Esophagus squamous epithelium (tissue), 5 donors: ENCODE measurements at places on chromosomes 5 and 9.

DNA sequence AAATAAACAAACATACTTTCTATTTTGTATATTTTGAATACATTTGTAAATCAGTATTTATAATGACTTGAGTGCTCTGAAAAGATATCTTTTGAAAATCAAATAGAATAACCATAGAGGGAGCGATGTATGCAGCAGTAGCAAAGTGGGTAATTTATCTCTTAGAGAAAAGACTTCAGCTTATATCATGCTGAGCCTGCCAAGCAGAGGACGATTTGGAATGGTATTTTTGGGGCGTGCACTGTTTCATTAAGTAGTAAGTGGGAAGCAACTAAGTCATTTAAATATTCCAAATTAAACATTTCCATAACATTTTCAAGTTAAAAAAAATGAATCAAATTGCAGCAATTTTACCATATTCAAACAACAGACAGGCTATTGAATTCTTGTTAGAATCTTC, 147.6 kb downstream of the CDH10 start:
- no peak for DNase-seq

GRCh38 chr9:136105398-136106135, 10.5 kb upstream of the NACC2 start:
- no peak for DNase-seq

DNA sequence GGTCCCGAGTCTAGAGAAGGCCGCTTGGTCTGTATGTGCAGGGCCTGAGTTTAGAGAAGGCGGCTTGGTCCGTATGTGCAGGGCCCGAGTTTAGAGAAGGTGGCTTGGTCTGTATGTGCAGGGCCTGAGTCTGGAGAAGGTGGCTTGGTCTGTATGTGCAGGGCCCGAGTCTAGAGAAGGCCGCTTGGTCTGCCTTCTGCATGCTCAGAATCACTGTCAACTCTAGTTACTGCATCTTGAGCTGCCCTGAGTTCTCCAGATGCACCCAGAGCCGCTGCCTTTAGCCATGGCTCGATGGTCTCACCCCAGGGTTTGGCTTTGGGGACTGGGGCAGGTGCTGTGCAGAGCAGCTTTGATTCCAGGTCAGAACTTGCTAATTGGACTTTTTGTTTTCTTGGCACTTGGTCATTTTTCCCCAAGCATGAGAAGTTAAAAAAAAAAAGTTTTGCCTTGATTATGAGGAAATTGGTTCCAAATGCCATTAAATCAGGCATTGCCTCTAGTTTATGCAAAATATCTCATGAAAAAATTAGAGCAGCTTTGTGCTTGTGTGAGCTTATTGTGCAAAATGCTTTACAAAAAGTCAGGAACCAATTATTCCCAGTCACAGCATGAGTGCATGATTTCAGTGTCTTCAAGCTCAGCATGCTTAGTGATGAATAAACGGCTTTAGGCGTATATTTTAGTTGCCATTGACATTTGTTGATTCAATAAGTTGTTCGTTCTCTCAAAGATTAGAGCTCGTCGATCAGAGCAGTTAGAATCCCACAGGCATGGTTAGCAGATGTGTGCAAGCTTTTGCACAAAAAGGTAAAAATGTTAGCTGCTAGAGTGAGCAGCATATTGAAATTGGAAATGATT, 25.4 kb upstream of the EXOC3 start:
- DNase-seq, result no peak

GRCh38 chr5:97167435-97167834, 15.6 kb downstream of the RIOK2 start:
- DNase-seq, result no peak
